ENCODE measurements at places on chromosomes 12 and 14. TPM values are rescaled to one million over a fixed set of nuclear protein-coding genes. Genes with fewer than 3 reads are reported as not detected.

CDK2 gene
- 68.2 TPM for total RNA-seq

ATF7 gene
- total RNA-seq, result 14.2 TPM

- DNase-seq, result peak; percentile 87
These were observed 109.3 kb downstream of the PTPRQ start for GRCh38 chr12:80553316-80553715.

GRCh38 chr14:83170165-83170564 lies 1636.5 kb upstream of the SEL1L start:
- DNase-seq, result peak; percentile 25

DNA sequence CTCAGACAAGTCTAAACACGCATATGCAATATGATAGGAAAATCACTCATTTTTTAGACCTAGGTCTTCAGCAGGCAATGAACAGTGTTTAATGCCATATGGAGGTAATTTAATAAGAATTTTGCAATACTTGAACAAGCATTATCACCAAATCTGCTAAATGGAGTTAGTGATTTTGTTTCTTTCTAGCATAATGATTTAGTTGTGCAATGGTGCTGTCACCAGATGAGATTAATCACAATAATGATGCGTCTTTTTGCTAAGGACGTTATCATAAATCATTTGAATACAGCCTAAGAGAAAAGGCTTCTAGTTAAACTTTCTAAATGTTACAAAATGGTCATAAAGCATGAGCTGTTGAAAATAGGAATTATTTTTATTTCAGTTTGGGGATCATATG lies 170.0 kb upstream of the SLC16A7 start:
- no peak for DNase-seq
